ENCODE measurements at places on chromosomes 13 and 19.

- DNase-seq = no peak
Observed at GRCh38 chr19:46371371-46371901, 24.5 kb downstream of the PPP5C start.

DNA sequence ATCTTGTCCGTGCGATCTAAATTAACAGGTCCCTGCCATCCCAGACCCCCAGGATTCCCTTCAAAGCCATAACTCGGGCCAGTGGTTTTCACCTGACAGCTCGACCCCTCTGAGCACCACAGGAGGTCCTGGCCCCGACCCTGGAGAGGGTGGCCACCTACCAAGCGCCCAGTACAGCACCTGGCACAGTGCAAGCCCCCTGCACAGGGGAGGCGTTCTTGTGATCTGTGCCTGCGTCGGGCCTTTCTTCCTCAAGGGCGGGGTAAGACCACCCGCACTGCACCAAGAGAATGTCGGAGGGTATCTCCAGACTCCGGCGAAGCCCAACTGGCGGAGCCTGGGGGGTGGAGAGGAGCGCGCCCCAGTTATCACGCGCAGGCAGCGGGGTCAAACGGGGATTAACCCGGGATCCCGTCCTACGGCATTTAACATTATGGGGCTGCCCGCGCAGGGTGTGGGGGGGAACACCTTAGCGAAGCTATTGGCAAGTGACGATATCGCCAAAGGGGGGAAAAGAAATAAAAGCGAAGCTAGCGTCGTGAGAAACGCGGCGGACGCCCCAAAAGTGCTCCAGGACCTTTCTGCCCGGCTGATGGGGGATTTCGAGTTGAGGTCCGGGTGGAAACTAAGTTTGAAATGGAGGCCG is 1.3 kb upstream of the HNRNPL start:
- DNase-seq = peak; percentile 23

- DNase-seq = no peak
Observed at GRCh38 chr13:71046360-71047079, 820.5 kb downstream of the DACH1 start.

DNA sequence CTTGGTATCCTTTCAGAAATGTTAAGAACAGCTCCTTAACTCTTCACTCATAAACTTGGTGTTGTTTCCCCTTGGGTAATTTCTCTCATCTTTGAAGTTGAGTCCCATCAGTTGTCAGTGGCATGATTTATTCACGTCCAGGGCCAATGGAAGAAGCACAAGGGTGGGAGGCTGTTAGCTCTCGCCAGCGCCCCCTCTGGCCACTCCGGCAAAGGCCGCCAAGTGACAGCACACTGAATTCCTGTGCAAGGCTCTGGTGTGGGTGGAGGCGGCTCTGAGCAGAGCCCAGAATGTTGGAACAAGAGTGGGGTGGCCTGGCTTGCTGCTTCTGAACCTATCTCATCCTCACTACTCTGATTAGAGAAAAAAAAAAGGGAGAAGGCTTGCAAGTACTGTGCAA is 13.1 kb upstream of the MEDAG start:
- no peak for DNase-seq

DNA sequence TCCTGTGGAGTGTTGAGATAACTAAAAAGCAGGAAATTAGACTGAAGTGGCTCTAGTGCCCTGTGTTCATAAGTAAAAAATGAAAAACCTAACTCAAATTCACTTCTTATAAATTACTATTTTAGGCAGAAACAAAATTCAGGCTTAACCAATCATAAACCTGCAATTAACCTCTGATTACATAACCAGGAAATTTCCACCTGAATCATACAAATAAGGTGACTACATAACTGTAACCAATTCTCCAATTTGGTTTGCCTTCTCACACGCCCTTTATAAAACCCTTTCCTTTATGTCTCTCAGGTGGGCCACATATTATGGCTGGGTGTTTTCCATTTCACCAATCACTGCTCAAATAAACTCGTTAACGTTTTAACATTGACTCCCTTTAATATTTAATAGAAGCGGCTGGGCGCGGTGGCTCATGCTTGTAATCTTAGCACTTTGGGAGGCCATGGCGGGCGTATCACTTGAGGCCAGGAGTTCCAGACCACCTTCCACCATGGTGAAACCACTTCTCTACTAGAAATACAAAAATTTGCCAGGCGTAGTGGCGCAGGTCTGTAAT is 22.9 kb upstream of the ZNF724 start:
- no peak for DNase-seq

DNA sequence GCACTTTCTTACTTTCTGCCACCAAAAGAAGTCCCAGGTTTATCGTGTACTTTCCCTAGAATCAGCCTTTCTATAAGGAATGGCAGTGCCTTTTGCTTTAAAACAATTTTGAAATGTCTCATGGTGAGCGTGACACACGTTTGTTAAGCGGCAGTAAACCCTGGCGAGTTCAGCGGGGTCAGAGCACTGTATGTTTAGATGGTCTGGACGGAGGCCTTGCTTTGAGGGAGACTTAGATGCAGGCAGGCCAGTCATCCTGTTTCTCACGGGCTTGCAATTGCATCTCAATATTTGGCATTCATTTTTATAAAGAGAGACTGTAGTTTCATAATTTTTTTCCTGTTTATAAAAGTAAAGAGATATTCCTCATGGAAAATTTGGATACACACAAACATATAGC is 96.4 kb downstream of the TNFRSF19 start:
- no peak for DNase-seq
